Left forelimb (tissue), 1 donor: ENCODE measurements at places on chromosomes 3 and 15.

- DNase-seq, result no peak
Measured at GRCh38 chr3:16511681-16512434, 1.6 kb downstream of the RFTN1 start.

DNA sequence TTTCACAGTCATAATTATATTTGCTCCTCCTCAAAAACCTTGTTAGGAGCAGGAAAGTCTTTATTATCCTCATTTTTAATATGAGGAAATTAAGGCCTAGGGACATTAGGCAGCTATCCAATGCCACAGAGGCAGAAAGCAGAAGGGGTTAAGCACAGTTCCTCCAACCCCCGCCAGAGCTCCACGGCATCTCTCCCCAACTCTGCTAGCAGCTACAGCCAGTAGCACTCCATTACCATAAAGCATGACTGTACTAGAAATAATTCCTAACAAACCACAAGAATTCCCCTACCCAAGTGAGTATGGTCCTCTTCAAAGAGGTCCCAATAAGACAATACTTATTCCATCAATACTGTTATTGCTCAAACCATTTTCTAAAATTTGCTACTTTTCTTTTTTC lies 9.8 kb downstream of the HEG1 start:
- no peak for DNase-seq

DNA sequence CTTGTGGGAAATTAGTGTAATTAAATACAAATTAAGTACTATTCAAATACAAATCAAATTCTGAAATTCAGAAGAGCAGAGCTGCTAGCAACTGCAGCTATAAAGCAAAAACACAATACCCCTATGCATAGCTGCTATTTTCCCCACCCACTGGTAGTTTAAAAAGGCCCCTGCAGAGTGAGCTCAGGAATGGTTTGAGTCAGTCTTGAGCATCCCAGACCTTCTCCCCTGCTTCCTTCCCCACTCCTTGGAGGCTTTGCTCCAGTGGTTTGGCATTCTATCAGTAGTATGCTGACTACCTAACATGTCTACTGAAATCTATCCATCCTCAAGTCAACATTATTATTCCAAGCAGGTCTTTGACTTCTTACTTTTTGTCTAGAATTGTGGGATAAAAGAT lies 53.0 kb downstream of the EFHB start:
- no peak for DNase-seq

- DNase-seq, result no peak
Measured at GRCh38 chr3:57983734-57984518, 24.3 kb upstream of the FLNB start.
